ENCODE measurements at places on chromosomes 1 and 21.

DNA sequence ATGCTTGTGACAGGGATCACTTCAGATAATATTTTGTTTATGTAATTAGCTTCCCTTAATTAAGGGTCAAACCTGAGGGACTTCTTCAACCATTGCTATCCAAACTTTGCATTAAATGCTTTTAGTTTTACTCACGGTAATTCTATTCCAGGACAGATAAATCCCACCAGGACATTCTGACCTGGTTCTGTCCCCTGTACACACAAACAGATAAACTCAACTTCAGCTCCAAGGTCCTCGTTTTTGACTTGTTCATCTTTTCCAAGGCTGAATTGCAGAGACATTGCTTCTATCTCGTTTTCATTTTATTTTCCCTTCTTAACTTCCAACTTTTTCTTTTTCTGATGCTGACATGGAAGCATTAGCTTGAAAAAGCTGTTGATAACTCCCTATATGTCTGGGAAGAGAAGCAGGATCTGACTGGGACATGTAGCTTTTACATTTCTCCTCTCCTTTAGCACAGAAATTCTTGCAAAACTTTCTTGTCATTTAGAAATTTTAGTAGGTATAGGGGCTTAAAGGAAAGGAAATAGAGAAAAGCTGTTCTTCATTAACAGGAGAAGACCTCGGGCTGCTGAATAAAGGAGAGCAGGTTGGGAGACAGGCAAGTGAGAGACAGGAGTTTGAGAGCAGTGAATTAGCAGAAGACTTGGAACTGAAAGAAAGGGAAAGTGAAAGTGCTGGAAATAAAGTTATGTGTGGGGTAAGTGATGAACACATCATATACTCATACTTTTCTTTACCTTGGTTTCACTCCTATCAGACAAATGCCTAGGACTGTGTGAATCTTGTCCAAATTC, 231.7 kb upstream of the B3GALT2 start:
- no peak for DNase-seq

DNA sequence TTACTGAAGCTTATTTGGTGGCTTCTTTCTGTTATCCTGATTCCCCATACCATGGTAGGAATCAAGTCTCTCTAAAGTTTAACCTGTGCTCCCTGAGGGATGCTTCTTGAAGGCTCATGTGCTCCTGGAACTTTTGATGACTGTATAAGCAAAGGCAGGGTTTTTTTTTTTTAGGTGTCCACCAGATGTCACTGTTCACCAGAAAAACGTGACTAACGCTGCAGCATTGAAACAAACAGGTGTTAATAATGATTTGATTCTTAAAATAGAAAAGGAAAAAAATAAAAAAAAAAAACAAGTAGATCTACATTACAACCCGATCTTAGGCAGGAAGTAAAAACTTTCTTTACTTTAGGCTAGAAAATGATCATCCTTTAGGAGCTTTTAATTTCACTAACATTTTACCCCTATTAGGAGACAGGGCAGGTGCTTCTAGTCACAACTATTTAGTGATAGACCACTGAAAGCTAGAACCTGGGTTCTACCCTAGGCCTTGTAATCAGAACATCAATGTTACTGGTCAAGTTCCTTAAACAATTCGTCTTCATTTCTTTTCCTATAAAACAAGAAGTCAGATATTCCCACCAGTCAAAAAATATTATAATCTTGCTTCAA, 223.0 kb downstream of the PLA2G4A start:
- DNase-seq, result peak; percentile 54

DNA sequence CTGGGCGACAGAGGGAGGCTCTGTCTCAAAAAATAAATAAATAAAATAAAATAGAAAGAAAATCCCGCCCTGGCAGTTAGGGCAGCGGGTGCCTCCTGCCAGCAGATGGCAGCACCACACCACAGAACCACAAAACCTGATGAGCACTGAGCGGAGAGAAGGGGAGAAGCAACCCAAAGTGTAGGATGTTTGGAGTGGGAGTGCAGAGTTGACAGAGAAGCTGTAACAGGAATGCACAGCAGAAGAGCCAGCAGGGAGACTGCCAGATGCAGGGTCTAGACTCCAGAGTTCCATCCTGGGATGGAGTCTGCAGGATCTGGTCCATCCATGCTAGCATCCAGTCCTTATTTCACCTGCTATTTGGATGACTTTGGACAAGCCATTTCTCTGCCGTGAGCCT, 29.7 kb upstream of the KIRREL1 start:
- peak; percentile 4 for DNase-seq

GRCh38 chr1:94531664-94532063, 9.9 kb downstream of the F3 start:
- no peak for DNase-seq

DNA sequence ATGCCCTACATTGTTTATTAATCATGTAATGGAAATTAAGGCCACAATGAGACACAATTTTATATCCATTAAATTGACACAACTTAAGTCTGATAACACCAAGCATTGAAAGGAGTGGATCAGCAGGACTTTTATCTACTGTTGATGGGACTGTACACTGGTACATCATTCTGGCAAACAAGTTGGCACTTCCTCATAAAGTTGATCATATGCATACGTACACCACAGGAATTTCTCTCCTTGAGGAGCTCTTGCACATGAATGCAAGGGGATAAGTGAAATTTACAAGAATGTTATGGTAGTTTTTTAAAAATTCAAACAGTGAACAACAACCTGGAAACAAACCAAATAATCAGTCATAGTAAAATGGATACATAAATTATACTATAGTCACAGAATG, 20.1 kb downstream of the RAVER2 start:
- DNase-seq, result no peak

GRCh38 chr1:245654460-245655050, 499.8 kb downstream of the KIF26B start:
- no peak for DNase-seq

DNA sequence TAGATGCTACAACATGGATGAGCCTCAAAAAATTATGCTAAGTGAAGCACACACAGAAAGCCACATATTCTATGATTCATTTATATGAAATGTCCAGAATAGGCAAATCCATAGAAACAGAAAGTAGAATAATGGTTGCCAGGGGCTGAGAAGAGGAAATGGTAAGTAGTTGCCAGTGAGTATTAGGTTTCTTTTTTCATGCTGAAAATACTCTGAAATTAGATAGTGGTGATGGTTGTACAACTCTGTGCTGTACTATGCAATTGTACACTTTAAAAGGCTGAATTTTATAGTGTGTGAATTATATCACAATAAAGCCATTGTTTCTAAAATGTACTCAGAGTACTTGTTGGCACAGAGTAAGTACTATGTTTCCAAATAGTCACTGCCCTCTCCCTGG, 15.5 kb upstream of the GFI1 start:
- no peak for DNase-seq

DNA sequence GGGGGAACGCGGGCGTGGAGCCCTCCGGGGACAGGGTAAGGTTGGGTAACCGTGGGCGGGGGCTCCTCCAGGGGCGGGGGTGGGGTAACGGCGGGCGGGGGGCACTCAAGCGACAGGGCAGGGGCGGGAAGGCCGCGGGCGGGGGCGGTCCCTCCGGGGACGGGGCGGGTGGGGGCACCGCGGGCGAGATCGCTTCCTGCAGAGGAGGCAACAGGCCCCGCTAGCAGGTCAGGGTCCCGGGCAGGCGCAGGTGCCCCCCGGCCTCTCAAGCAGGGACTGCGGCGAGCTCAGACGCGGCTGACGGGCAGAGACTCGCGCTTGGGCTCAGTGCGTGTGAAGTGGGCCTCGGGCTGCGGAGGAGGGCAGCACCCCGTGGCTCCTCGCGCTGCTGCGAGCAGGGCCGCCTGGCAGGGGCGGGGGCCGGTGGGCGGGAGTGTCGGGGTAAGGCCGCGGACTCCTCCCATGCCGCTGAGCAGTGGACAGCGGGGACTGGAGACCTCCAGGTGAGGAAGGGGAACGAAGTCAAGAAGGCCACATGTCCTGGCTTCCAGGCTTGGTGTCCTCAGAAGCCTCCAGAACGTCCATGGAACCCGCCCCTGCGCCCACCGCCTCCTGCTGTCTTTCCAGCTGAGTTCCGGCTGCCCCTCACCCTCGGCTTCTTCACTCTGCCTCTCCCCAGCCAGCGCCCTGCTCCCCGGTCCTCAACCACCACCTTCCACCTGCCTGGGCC, 627 bp upstream of the GNB1 start:
- DNase-seq, result peak; percentile 43

- DNase-seq, result peak; percentile 23
Observed at GRCh38 chr1:17923666-17924065, 168.5 kb downstream of the ACTL8 start.

GRCh38 chr1:93635614-93636543, 45.8 kb downstream of the BCAR3 start:
- no peak for DNase-seq

Measured in NCI-H1092 treated with DMSO at 0.1 percent for 48 hours (cell line).